ENCODE measurements at places on chromosomes 3 and 15. TPM values are rescaled to one million over a fixed set of nuclear protein-coding genes. Genes with fewer than 3 reads are reported as not detected.

The UPK1B gene
- not detected for total RNA-seq

The NUDT16 gene
- total RNA-seq, result 101 TPM

The TEX9 gene
- 22.2 TPM for total RNA-seq

The SLC6A20 gene
- total RNA-seq, result not detected

The MCF2L2 gene
- total RNA-seq, result 1.1 TPM

The MKRN3 gene
- not detected for total RNA-seq

The ALS2CL gene
- 92.0 TPM for total RNA-seq

The SCAMP2 gene
- total RNA-seq, result 164 TPM

The MKRN2OS gene
- total RNA-seq, result 6.6 TPM

The STRC gene
- 4.7 TPM for total RNA-seq

The CHRNA3 gene
- 2.9 TPM for total RNA-seq

The STARD5 gene
- total RNA-seq, result 39.1 TPM

The PATL2 gene
- total RNA-seq, result 11.0 TPM

- no peak for DNase-seq
Observed at GRCh38 chr15:29449136-29449535, 179.5 kb upstream of the NSMCE3 start.

GRCh38 chr3:134711284-134711683, 60.5 kb upstream of the KY start:
- no peak for DNase-seq

DNA sequence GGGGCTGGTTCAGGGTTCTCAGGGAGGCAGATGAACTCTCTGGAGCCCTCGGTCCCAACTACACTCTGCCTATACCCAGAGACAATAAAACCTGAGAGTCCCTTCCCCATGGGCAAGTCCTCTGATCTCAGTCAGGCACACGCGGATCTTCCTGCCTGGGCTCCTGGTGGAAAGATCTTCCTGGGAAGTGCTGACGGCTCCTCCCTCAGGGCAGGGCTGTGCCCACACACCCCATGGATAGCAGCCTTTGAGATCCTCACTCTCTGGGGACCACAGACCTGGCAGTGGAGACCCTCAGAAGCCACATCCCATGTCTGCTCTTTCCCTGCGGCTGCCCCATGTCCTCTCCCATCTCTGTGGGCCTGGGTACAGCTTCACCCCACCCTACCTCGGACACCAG, 10.4 kb downstream of the SH2D7 start:
- no peak for DNase-seq

GRCh38 chr3:174192471-174192870, 666.7 kb upstream of the NAALADL2 start:
- no peak for DNase-seq

GRCh38 chr3:148737104-148737530, 39.4 kb downstream of the AGTR1 start:
- no peak for DNase-seq

GRCh38 chr3:68878322-68878721, 54.0 kb downstream of the TAFA4 start:
- no peak for DNase-seq

DNA sequence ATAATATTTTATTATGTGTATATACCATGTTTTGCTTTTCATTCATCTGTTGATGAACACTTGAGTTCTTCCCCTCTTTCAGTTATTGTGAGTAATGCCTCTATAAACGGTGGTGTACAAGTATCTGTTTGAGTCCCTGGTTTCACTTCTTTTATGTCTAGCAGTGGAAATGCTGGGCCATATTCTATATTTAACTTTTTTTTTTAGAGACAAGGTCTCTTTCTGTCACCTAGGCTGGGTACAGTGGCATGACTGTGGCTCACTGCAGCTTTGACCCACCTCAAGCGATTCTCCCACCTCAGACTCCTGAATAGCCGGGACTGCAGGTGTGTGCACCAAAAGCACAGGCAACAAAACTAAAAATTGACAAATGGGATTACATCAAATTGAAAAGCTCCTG, 19.9 kb downstream of the GOLM2 start:
- DNase-seq, result no peak

- no peak for DNase-seq
Observed at GRCh38 chr15:64112073-64112772, 16.4 kb downstream of the SNX1 start.

DNA sequence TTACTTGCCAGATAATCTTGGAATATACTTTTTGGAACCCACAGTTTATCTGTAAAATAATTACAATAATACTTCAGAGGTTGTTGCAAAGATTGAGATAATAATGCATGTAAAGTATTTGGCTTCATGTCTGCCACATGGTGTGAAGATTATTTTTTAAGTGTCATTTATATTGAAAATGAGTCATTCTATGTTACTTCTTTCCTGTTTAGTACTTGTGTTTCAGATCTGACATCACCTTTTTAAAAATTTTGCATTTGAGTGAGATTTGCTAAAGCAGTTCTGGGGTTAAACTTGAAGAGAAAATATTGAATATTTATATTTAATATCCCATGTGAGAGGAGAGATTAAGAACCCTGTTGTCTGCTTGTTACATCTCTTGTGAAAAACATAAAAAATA, 31.2 kb downstream of the IQGAP1 start:
- no peak for DNase-seq

- DNase-seq, result no peak
Observed at GRCh38 chr15:76346669-76347481, 10.3 kb downstream of the ISL2 start.

DNA sequence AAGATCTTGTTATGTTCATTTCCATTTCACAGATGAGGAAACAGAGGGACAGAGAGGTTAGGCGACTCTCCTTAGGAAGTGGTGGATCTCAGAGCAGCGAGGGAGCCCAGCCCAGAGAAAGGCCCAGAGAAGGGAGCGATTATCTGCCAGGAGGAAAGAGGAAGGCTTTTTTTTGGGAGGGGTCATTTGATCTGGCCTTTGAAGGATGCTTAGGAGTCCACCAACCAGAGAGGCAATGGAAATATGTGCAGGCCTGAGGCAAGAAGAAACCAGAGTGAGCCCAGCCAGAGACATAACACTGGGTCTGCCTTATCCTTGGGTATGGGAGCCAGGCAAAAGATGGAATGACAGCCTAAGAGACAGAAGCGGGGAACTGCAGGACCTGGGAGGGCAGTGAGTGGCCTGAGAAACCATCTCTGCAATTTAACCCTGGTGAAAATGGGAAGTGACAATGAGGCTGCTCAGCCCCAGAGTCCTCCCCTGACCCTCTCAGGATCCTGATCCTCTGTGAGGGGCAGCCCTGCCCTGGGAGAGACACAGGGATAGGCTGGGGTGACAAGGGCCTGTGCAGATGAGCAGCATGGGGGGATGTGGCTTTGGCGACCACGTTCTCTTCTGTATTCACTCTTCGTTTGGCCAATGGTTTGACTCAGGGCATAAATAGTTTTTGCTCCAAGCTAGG, 163.2 kb downstream of the WNT7A start:
- peak; percentile 6 for DNase-seq

GRCh38 chr15:39025881-39026280, 461.3 kb upstream of the RASGRP1 start:
- no peak for DNase-seq

DNA sequence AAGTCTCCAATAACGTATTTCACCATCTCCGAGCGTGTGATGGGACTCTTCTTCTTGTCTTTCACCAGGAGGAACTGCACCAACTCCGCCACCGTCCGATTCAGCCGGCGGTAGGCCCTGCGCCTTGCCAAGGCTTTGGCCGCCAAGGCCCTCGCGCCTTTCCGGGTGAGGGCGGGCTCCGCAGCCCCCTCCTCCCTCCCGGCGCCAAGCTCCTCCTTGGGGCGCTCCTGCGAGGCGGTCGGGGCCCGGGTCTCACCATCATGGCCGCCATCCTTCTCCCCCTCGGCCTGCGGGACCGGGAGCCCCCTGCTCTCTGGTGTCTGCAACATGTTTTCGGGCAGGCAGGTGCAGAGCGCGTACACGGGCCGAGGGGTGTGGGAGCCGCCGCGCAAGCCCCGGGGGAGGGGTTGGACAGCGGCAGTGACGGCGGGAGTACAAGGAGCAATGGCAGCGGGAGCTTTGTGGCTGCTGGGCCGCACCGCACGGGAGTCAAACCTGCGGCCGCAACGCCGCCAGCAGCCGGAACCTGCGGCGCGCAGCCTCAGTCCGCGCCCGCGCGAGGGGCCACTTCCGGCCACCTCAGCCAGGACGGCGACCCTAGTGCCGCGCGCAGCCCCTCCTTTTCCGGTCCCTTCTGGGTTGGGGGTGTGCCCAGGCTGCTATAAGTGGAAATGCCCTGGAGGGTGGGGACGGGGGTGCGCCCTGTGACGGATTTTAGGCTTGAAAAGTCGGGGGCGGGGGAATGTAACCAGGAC, at the start of gene MAGEF1:
MAGEF1 (minus strand) TSS at position 572 of the 755 bp plus-strand sequence; CDS start at position 329, 243 bp downstream.
- peak; percentile 79 for DNase-seq

GRCh38 chr3:134338516-134339261, 35.6 kb downstream of the AMOTL2 start:
- no peak for DNase-seq

DNA sequence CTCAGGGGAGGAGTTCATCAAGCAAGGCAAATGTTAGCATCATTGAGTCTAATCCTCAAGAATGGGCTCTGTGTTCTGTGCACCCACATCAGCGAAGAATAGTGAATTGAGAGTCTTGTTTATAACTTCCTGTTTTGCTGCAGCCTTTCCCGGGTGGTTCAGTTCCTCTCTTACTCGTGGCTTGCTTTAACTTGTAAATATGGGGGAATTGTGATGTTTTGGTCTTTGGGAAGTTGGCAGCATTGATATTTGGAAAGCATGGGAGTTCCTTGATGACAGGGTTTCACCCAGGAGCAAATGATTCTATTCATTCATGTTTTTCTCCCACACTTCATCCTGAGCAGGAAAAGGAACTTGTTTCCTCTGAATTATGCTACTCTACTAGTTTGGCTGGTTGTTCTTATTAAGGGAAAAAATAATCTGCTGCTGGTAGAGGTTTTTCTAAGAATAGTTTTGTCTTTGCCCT, 40.4 kb downstream of the GPD1L start:
- DNase-seq, result no peak

GRCh38 chr15:44193651-44194322, 1.3 kb downstream of the FRMD5 start:
- DNase-seq, result no peak

GRCh38 chr3:71309342-71309741, 274.2 kb downstream of the FOXP1 start:
- no peak for DNase-seq

GRCh38 chr15:35696767-35697231, 150.8 kb upstream of the DPH6 start:
- no peak for DNase-seq

DNA sequence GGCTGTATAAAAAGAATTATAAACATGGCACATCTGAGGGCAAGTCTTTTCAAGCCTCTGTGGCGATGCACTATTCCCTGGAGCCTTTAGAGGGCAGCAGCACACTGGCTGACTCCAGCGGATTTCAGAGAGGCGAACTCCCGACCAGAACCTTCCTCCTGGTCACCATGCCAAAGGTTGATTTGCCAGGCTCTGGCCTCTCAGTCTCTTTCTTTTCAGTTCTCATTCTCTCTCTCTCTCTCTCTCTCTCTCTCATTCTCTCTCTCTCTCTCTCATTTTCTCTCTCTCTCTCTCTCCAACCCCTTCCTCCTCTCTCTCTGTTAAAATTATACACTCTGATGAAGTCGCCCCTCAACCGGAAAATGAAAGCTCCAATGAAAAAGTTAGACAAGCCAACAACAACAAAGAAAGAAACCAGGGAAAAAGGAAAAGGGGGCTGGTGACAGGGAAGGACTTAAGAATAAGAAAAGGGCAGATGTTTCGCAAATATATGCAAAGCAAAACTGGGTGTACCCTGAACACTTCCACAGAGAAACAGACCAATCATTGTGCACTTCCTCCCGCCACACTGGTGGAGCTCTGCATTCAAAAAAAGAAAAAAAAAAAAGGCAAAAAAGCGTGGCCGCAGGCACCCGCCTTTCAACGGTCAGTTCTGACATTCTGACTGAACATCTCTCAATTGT, 90.2 kb downstream of the TIGIT start:
- peak; percentile 88 for DNase-seq

DNA sequence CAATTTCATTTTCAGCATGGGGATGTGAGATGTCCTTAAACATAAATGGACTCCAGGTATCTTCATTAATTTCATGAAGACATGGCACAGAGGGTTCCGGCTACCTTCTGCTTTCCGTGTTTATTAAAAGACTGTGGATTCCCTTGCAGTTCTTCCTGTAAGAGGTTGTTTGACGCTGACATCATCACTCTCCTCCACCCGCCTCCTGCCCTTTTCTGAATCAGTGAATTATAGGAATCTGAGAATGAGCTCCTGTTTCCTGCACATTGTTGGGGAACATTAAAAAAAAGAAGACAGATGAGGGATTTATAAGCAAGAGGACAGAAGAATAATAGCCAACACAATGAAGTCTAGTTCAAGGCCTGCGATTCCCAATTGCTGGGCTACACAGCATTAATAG, 191.3 kb downstream of the LPP start:
- DNase-seq, result no peak

DNA sequence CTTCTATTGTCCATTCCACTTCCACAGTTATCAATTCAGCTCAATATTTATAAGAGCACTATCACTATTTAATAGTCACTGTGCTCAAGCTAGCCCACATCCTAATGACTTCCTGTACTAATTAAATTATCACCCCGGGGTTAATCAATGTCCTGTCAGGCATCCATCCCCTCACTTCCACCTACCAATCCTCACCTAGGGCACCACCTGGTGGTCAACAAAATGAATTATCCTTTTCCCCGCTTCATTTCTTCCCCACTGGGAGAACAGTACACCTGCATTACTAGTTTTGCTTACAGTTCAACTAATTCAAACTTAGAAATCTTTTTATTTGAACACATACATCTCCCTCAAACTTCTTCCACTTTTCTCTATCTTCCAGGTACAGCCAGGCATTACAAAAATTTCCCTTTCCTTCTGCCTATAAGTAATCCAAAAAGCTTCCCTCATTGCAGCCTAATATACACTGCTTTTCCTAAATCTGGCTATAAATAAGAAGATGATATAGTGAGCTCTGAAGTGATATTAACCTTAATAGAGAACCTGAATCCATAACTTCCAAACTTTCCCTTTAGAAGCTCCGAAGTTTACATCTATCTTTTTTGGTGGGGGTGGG, 68.5 kb downstream of the TMCC1 start:
- peak; percentile 69 for DNase-seq

DNA sequence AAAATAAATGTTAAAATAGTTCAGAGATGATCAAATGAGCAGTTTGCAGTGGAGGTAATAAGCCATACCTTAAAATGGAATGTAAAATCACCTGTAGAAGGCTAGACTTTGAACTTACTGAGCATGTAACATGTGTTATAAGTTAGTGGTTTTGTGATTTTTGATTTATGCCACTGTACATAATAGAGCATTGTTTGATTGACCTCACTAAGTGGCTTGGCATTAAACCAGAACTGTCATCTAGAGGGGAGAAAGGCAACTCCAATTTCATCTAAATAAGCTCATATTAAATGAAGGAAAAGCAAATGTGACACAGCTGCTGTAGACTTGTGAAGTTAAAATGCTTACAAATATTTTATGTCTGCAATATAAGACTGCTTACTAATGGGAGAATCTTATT, 387.9 kb downstream of the ZIC1 start:
- DNase-seq, result no peak

DNA sequence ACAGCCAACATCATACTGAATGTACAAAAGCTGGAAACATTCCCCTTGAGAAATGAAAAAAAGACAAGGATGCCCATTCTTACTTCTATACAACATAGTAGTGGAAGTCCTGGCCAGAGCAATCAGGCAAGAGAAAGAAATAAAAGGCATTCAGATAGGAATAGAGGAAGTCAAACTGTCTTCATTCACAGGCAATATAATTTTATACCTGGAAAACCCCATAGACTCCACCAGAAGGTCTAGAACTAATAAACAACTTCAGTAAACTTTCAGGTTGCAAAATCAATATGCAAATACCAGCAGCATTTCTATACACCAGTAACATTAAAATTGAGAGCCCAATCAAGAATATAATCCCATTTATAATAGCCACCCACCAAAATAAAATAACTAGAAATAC, 27.1 kb upstream of the THSD4 start:
- no peak for DNase-seq

All from Peyer's patch (tissue), 4 donors.